ENCODE measurements at places on chromosomes 3 and 15.

- DNase-seq = peak; percentile 20
These were observed 7.8 kb upstream of the SUMF1 start for GRCh38 chr3:4474683-4475490.

- no peak for DNase-seq
These were observed 47.2 kb downstream of the FAM227B start for GRCh38 chr15:49573421-49573820.

GRCh38 chr3:184380627-184381260, 890 bp downstream of the CHRD start:
- DNase-seq = no peak

- no peak for DNase-seq
These were observed 799.7 kb downstream of the CADM2 start for GRCh38 chr3:85758442-85758841.

DNA sequence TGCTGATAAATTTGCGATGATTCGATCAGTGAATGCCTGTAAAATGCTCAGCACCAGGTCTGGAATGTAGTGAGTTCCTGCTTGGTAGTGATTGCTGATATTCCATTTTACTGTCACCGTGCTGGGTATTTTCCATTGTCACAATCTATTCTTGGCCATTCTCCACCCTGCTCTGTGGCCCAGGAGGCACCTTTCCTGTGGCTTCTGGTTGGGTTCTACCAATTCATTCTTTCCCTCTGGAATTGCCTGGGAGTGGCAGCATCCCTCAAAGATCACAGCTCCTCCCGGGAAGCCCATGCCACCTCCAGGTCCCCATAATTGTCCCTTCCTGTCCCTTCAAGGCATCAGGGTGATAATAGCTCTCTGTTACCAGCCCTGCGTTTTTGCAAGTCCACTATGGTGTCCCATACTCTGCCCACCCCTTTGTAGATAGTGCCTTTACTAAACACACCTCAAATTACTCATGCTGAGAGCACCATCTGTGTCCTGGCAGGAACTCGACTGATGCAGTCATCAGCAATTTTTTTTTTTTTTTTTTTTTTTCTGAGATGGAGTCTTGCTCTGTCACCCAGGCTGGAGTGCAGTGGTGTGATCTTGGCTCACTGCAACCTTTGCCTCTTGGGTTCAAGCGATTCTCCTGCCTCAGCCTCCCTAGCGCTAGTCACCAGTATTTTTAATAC, 177.8 kb upstream of the PROK2 start:
- DNase-seq = peak; percentile 14

- DNase-seq = no peak
These were observed 55.8 kb downstream of the TRIM42 start for GRCh38 chr3:140733623-140734022.

DNA sequence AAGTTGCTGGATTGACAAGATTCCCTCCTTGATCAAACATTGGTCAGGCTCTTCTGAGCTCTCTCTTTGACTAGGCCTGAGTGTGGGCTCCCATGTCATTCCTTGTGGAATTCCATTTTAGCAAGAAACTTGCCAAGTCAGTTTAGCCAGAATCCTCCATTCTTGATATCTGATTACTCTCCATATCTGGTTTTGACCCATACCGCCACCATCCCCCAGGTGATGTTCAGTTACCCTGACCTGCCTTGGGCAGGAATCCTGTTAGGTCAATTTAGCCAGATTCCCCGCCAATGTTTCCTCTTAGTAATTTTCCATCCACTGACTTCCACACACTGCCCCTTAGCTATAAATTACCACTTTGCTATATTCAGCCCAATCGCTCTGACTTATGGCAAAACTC, 1.0 kb upstream of the PCCB start:
- no peak for DNase-seq
